ENCODE measurements at places on chromosomes 3 and 15.

GRCh38 chr15:85625856-85626255 lies 168.9 kb downstream of the KLHL25 start:
- no peak for DNase-seq

DNA sequence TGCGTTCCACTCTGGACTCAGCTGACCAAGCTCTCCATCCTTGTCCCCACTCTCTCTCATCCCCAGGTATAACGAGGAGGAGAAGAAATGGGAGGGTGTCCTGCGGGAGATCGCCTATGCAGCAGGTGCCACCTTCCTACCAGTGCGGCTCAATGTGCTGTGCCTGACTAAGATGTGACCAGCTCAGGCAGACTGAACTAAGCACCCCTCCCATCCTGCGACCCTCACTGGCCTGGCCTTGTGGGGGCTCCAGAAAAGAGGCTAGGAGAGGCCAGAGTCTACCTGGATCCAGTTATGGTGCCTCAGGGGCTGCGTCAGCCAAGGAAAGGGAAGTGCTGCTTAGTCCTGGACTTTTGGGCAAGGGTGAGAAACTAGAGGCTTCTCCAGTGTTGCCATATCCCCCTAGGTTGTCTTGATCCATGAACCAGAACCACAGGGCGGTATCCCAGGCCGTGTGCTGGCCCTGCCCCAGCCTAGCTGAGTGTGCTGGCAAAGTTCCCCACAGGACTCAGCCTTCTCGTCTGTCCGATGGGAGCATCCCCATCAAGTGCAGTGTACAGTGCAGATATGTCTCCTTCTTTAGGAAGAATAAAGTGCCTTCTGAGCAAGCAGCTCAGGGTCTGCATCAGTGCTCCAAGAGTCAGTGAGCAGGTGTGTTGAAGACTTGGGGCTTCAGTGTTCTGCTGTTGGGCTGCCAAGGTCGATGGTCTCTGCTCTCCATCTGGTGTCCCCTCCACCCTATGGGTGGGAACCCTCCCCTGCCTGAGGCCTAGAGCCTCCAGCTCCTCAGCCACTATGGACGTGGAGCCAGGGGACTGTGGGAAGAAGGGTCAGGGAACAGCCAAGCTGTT lies 6.7 kb downstream of the KLHL40 start:
- DNase-seq, result no peak

GRCh38 chr3:184785890-184786279 lies 26.1 kb upstream of the VPS8 start:
- DNase-seq, result no peak

- DNase-seq, result no peak
These were observed 399.7 kb upstream of the THBS1 start for GRCh38 chr15:39181056-39181747.

DNA sequence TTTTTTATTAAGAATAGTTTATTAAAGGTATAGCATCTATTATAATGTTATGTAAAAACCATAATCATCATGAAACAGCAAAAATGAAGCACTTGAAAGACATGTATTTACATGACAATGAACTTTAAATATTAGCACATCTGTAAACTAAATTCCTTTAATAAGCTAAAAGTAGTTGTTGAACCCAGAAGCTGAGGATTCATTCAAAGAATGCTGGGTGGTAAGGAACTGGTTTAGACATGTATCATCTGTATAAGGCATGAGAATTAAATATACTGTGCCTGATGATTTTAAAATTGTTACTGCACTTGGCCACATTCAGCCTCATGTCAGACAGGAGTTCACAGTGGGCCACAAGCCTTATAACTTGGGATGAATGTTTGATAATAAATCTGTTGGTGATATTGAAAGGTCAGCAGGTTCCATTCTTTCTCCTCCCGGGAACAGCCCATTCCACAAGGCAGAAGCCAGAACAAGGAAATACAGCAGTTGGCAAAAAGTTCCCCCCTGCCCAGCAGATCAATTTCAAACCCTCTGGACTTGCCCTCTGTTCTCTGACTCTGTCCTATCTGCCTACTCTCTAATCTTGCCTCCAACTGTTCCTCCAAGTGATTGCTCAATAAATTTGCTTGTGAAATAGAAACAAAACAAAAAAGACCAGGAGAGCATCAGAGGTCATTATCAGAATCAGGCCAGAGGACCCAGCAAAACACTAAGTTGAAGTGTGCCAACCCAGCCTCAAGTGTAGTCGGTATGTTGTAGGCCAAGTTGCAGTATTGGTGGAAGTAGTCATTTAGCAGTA lies 49.8 kb upstream of the TEX264 start:
- no peak for DNase-seq

DNA sequence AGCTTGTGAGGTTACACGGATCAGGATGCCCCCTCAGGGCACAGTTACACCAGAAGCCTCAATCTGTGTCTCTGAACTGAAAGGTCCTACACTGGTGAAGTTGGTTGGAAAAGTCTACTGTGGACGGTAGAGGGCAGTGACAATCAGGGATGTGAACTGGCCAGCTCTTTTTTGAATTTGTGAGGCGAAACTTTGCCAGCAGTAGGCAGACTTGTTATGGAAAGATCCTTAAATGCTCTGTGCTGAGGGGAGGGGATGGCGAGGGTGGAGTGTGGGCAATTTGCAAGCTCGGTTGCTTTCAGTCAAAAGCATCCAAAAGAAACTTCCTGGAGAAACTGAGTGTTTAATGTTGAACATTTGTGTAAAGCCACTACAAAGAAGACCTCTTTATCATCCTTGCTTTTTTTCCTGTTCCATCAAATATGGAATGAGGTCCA lies 127.4 kb upstream of the ABHD17C start:
- peak; percentile 49 for DNase-seq

DNA sequence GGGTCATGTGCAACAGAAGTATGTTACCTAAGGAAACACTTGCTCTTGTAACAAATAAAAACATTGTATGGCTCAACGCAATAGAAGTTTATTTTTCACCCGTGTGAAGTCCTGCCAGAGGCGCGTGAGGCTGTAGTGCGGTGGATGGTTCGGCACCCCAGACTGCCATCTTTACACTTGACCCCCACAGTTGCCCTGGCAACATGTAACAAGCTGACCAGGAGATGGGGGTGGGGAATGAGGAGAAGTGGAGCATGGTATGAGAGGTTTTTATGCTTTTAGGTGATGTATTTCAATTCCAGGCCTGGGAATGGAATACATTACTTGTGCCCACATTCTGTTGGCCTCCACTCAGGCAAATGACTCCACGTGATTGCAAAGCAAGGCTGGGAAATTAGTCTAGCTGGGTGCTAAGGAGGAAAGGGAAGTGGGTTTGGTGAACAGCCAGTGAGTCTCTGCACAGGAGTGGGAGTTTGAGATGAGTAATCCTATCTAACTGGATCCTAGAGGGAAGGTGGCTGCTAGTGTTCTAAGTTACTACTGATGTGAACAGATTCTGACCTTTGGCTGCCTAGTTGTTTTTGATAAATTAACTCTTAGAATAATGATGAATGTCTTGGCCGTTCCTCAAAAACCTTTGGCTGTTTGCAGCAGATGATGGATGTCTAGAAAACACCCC lies 33.8 kb upstream of the GREM1 start:
- DNase-seq, result no peak

DNA sequence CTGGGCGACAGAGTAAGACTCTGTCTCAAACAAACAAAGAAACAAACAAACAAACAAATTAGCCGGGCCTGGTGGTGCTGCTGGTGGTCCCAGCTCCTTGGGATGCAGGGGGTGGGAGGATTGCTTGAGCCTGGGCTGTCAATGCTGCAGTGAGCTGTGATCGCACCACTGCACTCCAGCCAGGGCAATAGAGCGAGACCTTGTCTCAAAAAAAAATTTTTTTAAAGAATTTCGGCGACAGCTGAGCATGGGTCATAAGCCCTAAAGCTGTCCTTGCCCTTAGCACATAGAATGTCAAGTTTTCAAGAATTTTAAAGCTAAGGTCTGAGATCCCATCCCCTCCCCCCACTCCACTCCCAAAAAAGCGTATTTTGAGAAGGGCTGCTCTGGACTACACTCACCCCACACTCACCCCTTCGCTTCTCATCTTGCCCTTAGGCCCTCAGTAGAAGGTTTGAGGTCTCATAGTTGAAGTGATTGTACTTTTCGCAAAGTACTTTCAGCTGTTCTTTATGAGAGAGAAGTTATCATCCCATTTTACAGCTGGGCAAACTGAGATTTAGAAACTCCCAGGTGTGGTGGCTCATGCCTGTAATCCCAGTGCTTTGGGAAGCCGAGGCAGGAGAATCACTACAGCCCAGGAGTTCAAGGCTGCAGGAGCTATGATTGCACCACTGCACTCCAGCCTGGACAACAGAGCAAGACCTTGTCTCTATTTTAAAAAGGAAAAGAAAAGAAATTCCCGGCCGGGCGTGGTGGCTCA lies 34.3 kb upstream of the FLNB start:
- no peak for DNase-seq

- DNase-seq, result no peak
These were observed 9.7 kb downstream of the MAGI1 start for GRCh38 chr3:66029014-66029413.

DNA sequence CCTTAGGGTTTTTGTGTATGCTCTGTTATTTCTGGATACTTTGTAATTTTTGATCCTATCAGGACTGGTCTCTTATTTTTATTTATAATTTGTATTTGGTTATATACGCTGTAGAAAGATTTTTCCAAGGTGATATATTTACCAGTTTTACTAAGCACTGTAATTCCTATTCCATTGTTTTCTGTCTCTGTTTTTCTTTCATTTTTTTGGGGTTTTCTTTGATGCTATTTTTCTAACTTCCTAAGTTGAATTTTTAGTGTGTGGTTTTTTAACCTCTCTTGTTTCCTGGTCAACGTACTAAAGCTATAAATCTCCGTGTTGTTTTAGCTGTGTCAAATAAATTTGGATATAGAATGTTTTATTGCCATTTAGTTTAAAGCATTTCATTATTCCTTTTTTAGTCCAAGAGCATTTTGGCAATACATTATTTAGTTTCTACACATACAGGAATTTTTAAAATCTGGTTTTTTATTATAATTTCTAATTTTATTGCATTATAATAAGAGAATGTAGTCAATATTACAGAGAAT lies 128.1 kb upstream of the THRB start:
- no peak for DNase-seq

DNA sequence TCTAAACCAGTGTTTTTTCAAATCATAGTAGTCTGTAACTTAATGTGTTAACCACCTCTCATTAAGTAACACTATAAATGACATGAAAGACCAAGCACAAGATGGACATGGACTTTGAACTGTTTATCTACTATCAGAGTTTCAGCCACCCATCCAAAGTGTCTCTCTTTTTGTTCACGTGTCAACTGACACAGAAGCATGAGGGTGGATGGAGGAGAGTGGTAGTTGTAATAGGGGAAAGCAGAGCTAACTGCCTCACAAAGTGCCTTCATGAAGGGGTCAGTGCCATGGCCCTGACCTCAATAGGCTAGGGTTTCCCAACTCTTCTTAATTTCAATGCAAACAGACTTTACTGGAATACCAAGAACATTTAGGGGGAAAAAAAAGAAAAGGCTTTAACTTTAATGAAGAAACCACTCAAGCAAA lies 32.1 kb upstream of the TRPM7 start:
- DNase-seq, result no peak

DNA sequence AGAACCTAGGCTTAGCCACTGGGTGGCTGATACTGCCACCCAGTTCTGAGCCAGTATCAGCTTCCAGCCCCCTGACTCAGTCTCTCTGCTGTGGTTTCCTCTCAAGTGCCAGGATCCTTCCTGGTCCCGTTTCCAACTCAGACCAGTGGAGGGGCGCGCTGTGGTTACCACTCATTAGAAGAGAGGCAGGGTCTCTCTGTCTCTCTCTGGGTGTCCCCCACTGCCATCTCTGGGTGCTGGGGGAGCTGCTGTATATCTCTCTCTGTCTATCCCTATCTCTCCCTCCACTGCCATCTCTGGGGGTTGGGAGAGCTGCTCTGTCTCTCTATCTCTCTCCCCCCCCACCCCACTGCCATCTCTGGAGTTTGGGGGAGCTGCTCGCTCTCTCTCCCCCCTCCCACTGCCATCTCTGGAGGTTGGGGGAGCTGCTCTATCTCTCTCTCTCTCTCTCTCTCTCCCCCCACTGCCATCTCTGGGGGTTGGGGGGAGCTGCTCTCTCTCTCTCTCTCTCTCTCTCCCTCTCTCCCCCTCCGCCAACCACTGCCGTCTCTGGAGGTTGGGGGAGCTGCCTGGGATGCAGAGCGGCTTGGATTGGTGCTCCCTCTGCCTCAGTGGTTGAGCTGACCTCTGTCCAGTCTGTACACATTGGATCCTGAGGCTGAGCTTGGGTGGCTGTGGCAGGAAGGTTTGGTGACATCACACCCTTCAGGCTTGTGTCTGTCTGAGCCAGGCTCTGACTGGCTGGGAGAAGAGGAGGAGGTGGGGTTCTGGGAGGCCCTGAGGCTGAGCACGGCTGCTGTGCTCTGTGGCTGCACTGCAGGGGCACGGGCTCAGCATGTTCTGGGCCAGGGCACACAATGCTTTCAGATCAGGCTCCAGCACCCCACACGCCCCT lies 98.9 kb downstream of the APBA2 start:
- DNase-seq, result no peak

DNA sequence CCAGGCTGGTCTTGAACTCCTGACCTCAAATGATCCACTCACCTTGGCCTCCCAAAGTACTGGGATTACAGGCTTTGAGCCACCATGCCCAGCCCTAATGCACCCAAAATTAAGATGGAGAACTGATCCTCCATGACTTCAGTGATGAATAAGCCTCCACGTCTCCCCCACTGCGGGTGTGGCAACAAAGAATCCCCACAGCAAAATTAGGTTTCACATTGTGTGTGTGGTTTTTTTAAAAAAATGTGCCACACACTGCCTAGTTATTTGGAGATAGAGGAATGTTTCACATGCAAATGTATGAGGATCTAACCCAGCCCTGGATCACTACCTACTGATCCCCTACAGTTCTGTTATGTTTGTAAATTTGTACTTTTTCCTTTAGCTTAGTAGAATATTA lies 17.3 kb downstream of the HDAC11 start:
- DNase-seq, result no peak

- DNase-seq, result no peak
These were observed 30.8 kb downstream of the MDFIC2 start for GRCh38 chr3:70281663-70282062.

DNA sequence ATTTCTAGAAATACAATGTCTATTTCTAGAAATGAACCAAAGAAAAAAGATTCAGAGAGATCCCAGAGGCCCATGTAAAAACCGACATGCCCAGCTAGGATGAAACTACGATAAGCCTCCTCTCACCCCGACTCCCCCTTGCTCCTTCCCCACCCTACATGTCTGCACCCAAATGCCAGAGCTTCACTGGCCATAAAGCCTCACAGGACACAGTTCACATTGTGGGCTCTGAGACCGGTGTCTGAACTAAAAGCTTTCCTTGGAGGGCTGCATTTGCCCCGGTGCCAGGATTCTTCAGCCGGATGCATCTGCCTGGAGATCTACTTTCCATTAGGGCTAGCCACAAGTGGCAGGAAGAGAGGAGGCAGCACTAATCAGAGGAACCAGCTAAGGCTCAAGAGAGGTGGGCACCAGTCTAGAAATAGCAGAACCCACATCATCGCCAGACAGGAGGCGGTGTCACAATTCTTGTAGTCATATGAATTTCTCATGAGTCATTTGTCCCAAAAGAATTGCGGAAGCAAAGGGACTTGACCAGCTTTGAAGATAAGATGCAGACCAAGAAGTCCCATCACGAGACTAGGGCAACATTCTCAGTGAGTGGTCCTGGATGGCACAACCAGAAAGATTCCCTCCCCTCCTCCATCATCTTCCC lies 353.6 kb downstream of the NTRK3 start:
- no peak for DNase-seq

GRCh38 chr3:107621465-107621864 lies 98.7 kb downstream of the BBX start:
- DNase-seq, result no peak
